ENCODE measurements at places on chromosomes 7 and 10.

DNA sequence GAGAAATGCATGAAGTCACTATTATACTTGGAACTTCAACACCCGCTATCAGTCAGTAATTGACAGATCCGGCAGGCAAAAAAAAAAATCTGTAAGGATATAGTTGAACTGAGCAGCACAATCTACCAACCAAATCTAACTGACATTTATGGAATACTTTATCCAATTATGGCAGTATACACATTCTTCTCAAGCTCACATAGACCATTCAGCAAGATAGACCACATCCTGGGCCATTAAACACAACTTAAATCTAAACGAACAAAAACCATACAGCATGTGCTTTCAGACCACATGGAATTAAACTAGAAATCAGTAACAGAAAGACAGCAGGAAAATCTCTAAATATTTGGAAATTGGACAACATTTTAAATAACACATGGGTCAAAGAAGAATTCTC lies 112.7 kb downstream of the MPP7 start:
- no peak for DNase-seq

- no peak for DNase-seq
Measured at GRCh38 chr7:49852619-49853462, 79.4 kb downstream of the VWC2 start.

DNA sequence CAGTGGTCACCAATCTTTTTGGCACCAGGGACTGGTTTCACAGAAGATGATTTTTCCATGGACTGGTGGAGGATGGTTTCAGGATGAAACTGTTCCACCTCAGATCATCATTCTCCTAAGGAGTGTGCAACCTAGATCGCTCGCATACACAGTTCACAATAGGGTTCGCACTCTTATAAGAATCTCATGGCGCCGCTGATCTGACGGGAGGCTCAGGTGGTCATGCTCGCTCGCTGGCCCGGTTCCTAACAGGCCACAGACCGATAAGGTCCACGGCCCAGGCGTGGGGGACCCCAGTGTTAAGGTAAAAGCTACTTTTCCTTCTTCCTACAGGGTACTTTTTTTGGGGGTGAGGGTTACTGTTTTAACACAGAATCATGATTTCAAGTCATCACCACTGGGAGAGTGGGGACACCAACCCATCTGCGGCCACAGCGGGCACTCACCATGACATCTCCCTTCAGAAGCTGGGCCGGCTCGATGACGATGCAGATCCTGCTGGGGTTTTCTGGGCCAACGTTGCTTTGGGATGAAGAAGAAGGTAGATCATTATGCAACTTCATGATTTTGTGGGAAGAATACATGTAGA lies 170.5 kb downstream of the TNS3 start:
- DNase-seq, result no peak

- no peak for DNase-seq
Measured at GRCh38 chr7:85620936-85621685, 434.3 kb upstream of the SEMA3D start.

DNA sequence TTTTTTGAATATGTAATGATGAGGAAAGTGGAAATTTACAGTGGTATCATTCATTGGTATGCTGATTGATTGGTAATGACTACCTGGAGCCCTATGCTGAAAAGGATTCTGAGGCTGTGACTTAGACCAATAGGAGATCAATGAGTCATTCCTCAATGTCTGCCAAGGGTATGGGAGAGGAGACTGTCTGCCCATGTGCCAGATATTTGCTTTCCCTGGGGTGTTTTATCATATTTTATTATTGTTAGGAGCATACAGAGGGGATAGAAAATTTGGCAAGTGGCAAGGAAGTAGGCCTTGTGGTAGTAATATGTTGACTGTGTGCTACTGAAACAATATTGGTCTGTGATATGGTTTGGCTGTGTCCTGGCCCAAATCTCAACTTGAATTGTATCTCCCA lies 54.8 kb downstream of the ASAH2B start:
- DNase-seq, result no peak

DNA sequence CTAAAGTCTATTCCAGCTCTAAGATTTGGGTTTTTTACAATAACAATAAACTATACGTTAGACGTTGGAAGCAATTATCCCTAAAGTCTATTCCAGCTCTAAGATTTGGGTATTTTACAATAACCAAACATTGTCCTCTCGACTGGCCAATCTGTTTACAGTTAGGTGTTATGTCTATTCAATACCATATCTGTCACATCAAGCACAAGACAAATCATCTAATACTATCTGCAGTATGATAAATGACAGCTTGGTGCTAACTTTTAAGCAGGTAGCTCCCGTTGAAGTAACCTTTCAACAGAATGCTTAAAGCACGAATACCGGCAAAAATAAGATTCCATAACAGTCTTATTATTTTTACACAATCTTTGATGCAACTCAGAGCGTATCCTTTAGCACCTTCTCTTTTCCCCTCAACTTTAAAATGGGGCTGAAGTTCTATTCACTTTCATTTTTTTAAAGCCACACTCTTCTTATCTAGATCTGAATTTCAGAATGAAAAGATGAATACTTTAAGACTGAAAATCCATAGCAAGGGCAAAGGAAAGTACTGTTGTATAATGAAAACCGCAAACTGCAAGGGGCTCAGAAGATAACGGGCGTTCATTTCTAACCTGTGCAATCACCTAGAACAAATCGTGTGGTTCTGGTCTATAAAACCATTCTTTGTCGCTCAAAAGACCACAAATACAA lies 925 bp downstream of the H2AZ2 start:
- DNase-seq, result no peak

GRCh38 chr7:69243016-69243415 lies 355.3 kb upstream of the AUTS2 start:
- DNase-seq, result no peak

DNA sequence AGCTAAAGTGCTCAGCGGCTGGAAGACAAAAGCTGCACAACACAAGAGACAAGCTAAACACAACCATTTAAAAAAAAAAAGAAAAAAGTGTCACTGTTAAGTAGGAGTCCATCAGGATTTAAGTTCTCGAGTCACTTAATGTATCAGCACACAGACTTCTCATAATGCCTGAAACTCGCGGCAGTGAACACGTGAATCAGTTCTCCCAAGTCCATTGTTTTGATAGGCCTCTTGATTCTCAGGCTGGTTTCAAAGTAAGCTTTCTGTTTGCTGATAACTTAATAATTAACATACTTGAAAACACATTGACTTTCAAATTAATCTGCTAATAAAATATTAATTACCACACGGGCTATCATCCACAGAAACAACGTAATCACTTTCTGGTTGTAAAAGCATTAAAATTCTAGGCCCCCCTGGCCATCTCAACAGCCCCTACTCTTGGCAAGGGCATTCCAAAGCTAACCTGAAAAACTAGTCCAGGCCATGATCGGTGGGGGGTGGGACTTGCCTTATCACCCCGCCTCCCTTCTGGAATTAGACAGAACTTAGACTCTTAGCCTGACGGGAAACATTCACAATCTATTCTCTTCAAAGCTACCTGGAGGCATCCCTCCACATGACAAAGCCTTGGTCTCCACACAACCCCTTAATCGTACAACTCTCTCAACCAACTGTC lies 129.0 kb downstream of the DIP2C start:
- no peak for DNase-seq

GRCh38 chr7:51026341-51026740 lies 243.6 kb upstream of the GRB10 start:
- DNase-seq, result no peak

GRCh38 chr7:104758504-104758903 lies 255.5 kb upstream of the KMT2E start:
- DNase-seq, result no peak

- no peak for DNase-seq
Measured at GRCh38 chr10:60413306-60414012, 23.8 kb upstream of the ANK3 start.

GRCh38 chr10:128557149-128557710 lies 431.0 kb upstream of the MKI67 start:
- no peak for DNase-seq

- DNase-seq, result no peak
Measured at GRCh38 chr10:22438711-22439110, 93.4 kb downstream of the SPAG6 start.

DNA sequence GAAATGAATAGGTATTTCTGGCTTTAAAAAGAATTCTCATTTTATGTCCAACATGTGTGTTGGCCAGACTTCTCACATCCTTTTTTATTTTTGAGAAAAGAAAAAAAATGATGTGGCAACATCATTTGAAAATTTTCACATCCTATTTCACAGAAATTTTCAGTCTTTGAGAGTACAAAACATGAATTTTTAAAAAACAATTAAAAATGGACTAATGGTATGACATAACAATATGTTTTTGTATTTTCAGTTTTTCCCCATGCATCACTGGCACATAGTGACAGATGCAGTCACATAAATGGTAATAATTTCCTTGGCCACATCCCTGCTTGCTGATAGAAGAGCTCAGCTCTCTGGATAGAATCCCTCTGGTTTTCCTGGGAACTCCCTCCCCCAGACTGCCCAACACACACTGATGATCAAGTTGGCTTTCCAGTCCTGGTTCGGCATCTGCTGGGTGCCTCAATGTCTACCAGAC lies 188.5 kb upstream of the AGR3 start:
- no peak for DNase-seq

DNA sequence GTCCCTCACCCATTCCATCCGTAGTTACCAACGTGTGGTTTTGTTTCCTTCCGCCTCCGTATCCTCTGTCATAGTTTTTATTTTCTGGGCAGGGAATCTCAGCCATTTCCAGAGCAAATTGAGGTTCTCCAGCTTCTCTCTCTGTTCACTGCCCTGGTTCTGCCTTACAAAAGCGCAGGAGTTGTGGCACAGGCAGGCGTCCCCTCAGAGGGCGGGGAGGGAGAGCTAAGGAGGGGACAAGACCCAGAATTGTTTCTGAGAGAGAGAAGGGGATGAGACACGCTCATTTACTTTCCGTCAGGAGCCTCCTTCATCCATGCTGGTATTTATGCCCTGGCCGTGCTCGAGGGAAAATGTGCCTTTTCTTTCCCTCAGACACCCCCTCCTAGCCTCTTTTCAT lies 71.0 kb downstream of the SH2D4B start:
- DNase-seq, result no peak

DNA sequence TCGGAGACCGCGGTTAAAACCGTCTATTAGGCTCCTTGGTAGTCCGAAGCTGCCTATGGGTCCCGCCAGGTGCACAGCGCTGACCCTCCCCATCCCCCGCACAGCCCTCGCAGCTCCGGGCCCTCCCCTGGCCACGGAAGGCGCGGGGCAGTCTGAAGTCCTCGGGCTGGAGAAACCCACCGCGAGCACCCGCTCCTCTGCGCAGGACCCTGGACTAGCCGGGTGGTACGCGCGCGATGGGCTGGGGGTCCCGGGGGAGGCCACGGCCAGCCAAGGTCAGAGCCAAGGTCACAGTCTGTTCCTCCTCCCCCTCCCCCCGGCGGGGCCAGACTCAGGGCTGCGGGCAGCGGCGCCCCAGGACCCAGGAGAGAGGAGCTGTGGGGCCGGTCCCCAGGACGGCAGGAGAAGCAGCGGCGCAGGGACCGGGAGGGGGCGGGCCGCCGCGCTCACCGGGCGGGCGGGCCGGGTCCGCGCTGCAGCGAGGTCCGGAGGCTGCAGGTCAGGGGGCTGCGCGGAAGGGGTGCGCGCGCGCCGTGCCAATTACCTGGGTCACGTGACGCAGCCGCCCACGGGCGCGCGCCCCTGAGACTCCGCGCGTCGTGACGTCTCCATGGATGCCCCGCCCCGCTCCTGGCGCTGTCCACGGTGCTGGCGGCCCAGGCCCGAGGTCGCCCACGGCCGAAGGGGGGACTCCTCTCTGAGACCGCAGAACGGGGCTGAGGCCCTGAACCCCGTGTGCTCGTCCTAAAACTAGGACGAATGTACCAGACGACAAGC lies at the start of gene OGDHL:
OGDHL (minus strand) TSS at position 535 of the 777 bp plus-strand sequence. CDS start 3,731 bp downstream, outside the sequence.
- no peak for DNase-seq

DNA sequence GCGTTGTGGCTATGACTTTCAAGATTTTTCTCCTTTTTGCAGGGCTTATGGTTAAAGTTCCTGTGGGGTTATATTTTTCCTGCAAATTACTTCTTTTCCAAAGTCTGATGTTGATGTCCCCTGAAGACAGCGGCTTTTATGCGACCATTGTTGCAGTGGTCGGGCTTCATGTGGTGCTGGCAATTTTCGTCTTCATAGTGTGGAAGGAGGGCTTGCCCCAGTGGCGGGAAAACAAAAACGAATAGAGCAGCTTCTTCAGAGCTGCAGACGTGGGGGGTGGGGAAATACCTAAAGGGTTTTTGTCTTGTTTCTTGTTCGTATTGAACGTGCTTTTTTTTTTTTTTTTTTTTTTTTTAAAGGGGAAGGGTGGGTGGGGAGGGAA lies 53.8 kb downstream of the MCMBP start:
- DNase-seq, result no peak

- DNase-seq, result no peak
Measured at GRCh38 chr7:142053988-142054387, 57.5 kb upstream of the MGAM2 start.

DNA sequence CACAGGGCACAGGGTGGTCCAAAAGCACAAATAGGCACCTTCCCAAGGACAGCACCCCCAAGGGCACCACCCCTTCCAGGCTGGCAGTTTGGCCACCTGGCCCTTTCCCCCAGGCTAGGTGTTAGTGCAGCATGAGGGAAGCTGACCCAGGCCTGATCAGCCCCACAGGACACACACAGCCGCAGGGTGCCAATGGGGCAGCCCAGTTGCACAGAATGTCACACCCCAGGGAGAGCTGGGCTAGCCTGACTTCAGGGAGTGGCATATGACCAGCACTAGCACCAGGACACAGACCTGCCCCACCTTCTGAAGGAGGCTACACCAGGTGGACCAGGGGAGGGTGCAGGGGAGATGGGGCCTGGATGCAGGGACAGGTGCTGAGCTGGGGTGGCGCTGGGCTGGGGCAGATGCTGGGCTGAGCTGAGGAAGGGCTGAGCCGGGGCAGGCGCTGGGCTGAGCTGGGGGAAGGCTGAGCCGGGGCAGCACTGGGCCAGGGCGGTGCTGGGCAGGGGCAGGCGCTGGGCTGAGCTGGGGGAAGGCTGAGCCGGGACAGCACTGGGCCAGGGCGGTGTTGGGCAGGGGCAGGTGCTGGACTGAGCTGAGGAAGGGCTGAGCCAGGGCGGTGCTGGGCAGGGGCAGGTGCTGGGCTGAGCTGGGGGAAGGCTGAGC lies 3.9 kb upstream of the ADAM8 start:
- DNase-seq, result no peak

GRCh38 chr10:47349941-47350371 lies 1.8 kb downstream of the RBP3 start:
- DNase-seq, result no peak

DNA sequence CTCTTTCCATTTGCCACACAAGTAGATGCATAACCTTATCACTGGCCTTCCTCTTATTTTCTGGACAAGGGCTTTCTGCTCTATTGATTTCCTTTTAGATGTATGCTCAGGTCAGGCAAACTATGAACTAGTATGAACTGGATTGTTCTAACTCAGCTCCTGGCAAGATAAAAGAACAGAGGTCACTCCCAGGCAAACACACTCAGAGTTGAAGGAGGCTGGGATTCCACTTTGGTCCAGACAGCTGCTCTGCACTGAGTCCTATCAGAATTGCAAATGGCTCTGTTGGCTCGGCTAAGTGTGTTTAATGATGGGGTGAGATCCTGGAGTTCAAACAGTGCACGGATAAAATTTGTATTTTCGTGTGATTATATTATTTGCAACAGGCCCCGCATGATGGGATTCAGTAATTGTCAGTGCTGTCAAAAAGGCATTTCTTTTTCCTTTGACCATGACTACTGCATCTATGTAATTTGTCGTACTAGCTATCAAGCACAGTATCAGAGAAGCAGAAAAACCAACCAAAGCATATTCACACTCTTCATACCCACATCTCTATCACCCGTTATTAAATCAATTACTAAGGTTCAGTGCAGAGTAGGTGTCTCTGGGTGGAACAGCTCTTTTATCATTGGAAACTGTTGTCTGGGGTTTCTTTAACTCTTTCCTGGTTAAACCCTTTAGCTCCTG lies 288.1 kb upstream of the PRKCQ start:
- DNase-seq, result no peak

- DNase-seq, result no peak
Measured at GRCh38 chr10:112442063-112442462, 4.7 kb downstream of the ZDHHC6 start.

Data from stimulated activated CD8-positive, alpha-beta memory T cell treated with anti-CD3 and anti-CD28 coated beads, Interleukin-7, amount 100 ng/mL, for 1 hour (primary cell).